IPS-NIHi11 (cell line): ENCODE measurements at places on chromosomes 5 and 9.

DNA sequence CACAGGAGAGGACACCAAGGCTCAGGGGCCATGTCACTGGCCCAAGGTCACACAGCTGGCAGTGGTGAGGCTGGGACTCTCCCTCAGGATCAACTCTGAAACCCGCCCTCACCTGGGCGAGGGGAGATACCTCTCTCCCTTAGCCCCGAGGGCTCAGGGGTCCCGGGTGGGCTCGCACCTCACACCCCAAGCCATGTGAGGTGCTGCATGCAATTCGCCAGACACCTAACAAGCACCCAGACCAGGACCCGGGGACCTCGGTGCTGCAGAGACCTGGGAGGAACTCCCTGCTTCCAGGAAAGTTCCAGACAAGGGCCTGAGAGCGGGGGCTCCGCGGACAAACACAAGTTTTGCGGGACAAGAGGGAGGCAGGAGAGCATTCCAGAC lies 19.3 kb downstream of the BRD3 start:
- peak; percentile 8 for DNase-seq

GRCh38 chr5:127550652-127551409 lies 33.4 kb downstream of the PRRC1 start:
- no peak for DNase-seq

- DNase-seq, result peak; percentile 10
These were observed 1336.1 kb upstream of the CDH9 start for GRCh38 chr5:28374492-28374967.

DNA sequence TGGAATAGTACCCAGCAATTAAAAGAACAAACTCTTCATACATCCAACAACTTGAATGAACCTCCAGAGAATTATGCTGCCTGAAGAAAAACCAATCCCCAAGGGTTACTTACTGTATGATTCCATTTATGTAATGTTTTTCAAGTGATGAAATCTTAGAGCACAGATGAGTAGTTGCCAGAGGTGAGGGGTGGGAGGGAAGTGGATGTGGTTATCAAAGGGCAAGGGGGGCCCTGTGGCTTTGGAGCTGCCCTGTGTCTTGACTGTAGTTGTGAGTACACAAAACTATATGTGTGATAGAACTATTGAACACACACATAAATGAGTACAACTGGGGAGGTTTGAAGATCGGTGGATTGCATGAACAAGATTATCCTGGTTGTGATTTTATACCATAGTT lies 115.8 kb upstream of the SLC25A48 start:
- DNase-seq, result no peak

GRCh38 chr5:151738125-151738848 lies 20.1 kb downstream of the ATOX1 start:
- DNase-seq, result no peak

DNA sequence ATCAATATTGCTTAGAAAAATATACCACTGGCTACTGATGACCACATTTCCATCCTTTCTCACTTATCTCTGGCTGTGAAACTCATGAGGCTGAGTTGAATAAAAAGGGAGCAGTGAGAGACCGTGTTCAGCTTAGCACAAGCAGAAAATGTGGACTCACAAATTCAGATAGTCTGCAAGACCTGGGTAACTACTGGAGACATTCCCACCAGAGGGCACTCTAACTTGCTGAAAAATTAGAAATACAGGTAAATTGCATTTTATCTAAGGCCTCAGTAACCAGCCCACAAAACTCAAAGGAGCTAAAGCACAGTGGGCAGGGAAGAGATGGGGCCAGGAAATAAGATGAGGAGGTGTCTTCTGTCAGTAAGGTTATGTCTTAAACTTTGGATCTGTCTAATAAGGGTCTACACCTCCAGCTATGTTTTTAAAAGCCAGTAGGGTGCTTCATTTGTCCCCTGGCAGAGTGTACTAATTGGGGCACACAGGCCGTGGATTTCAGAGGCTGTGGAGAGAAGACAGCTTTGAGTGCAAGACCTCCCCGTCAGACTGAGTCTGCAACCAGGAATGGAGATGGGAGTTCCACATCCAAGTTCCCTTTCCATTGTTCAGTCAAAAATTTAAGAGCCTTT lies 8.7 kb upstream of the NDUFB6 start:
- peak; percentile 45 for DNase-seq

GRCh38 chr5:131649161-131649560 lies 14.1 kb upstream of the RAPGEF6 start:
- DNase-seq, result no peak

DNA sequence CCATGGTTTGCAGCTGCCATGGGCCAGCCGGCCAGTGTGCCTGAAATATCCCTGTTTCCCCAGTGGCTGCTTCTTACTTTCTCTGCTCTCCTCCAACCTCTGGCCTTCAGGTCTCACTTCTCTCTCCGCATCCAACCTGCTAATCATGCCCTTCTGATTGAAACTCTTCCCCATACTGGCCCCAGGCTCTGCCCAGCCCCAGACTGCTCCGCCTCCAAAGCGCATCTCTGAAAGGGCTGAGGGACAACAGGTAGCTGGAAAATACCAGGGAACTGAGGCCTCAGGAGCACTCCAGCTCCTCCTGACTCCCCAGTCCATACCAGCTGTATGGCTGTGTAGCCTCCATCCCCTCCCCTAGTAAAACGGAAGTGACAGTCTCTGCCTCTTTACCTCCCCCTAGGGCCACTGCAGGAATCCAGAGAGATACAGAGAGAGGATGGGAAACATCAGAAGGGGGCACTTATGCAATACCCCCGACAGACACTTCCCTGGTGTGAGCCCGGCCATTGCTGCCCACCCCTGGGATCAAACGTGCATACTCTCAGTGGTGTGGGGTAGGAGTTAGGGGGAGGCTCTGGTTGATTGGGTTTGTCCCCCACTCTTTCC lies 34.2 kb downstream of the PAX5 start:
- DNase-seq, result peak; percentile 49

DNA sequence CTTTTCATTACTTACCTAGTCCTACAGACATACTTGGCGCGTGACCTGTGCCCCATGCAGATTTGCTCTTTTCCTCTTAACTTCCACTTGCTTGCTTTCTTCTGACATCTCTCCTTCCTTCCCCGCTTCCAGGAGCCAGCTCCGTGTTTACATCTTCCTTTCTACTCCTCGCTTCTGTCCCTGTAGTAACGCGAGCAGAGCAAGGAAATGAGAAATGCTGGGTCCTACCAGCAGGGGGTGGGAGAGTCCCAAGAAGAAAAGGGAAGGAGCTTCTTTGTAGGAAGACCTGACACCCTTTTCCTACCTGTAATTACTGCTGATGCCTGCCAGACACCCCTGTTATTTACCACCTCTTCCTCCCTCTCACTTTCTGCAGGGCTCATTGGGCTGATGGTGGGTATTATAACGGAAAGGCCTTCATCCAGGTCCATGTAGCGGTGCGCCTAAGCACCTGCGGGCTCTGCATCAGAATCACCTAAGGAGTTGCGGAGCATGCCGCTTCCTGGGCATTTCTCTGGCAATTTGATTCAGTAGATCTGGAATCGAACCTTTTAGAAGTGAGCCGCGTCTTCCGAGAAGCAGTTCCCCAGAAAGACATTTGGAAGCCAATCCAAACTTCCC lies 1260.8 kb upstream of the WWC1 start:
- peak; percentile 55 for DNase-seq

DNA sequence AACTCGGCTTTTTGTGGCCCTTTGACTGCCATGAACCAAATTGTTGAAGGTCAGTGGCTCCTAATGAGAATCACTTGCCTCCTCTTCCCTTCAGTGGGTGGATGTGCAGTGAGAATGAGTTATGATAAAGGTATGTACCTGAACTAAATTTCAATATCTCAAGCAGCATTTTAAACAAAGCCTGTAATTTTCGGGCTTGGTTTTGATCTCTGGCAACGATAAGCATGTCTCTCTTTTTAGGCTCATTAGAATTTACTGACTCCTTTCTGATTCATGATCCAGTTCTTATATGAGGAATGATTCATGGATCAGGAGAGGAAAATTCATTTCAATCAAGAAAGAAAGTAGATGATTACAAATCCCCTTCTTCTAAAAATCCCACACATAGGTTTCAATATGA lies 305.5 kb downstream of the ARRDC3 start:
- no peak for DNase-seq

DNA sequence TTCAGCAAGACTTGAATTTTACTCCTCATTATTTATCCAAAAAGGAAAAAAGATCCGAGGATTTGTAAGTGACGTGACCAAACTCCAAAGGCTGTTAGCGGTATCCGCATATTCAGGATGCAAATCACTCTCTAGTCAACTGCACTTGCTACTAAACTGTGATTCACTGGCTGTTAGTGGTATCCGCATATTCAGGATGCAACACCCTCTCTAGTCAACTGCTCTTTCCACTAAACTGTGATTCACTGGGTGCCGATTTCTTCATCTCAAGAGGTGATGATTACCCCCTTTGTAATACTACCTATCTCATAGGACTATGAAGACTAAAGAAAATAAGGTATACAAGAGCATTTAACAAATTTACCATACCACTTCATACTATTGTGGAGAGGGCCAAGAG lies 5.7 kb downstream of the MAPKAP1 start:
- DNase-seq, result peak; percentile 30

DNA sequence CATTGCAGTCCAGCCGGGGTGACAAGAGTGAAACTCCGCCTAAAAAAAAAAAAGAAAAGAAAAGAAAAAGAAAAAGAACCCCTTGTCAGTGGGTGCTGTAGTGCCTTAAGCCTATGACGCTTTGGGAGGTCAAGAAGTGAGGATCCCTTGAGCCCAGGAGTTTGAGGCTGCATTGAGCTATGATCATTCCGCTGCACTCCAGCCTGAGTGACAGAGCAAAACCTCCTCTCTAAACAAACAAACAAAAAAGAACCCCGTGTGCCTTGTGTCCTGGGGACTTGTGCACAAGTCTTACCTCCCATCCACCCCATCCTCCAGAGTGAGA lies 33.5 kb upstream of the STXBP1 start:
- no peak for DNase-seq

- no peak for DNase-seq
These were observed 40.2 kb upstream of the OR13F1 start for GRCh38 chr9:104463864-104464263.

DNA sequence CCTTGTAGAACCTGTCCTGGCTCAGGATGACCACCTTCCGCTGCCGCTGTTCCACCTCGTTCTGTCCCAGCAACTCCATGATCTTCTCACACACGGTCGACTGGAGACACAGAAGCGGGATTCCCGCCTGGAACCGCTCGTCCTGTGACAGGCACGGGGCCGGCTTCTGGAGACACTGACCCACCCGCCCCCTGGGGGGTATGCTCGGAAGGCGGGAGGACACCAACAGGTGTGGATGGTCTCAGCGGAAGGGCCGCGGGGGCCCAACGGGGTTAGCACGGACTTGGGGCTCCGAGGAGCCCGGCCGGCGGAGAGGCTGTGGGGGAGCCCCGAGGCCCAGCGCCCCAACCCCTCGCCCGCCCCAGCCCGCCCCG lies 530 bp downstream of the UCK1 start:
- DNase-seq, result peak; percentile 82

DNA sequence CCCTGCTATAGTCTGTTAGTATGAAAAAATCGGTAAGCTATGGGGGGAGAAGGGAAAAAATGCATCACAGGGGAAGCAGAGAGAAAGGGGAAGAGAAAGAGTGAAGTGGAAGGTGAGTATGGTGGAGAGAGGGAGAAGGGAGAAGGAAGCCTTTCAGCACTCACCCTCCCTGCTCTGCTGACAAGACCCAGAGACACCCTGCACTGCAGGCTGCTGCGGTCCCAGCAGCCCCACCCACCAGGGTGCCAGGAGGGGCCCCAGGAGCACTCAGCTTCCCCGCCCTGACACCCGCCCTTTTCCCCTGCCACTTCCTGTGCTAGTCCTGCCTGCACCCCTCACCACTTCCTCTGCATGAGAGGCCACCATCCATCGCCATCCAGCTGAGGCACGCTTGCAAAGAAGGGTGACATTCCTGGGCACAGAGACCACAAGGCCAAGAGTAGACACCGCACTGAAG lies 12.7 kb downstream of the STK10 start:
- DNase-seq, result no peak

DNA sequence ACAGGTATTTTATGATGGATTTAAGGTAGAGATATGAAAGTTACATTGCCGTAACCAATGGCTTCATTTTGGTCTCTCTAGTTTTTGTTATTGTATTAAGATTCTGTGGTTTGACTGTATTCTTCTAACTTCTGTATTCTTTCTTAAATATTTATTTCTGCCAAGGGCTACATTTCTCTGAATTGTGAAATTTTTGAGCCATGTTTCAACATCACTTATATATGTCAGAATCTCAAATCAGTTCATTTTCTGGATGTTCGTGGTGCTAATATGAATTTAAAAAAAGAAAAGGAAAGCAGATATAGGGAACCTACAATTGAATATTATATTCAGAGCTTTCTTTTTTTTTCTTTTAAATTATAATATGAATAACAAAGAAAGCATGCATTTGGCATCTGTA lies 142.7 kb downstream of the ANXA1 start:
- DNase-seq, result no peak

DNA sequence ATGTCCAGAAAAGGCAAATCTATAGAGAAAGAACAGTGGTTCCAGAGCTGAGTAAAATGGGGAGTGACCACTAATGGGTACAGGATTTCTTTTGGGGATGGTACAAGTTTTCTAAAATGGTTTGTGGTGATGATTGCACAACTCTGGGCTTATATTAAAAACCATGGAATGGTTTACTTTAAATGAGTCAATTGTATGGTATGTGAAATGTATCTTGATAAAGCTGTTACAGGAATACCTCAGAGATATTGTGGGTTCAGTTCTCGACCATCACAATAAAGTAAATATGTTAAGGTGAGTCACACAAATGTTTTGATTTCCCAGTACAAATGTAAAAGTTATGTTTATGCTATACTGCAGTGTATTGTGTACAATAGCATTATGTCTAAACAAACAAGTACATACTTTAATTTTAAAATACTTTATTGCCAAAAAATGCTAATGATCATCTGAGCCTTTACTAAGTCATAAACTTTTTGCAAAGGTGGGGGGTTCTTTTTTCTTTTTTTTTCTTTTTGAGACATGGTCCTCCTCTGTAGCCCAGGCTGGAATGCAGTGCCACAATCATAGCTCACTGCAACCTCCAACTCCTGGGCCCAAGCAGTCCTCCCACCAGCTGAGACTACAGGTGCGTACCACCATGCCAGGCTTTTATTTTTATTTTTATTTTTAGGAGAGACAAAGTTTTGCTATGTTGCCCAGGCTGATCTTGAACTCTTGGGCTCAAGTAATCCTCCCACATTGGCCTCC lies 65.9 kb downstream of the SHOC1 start:
- DNase-seq, result no peak

DNA sequence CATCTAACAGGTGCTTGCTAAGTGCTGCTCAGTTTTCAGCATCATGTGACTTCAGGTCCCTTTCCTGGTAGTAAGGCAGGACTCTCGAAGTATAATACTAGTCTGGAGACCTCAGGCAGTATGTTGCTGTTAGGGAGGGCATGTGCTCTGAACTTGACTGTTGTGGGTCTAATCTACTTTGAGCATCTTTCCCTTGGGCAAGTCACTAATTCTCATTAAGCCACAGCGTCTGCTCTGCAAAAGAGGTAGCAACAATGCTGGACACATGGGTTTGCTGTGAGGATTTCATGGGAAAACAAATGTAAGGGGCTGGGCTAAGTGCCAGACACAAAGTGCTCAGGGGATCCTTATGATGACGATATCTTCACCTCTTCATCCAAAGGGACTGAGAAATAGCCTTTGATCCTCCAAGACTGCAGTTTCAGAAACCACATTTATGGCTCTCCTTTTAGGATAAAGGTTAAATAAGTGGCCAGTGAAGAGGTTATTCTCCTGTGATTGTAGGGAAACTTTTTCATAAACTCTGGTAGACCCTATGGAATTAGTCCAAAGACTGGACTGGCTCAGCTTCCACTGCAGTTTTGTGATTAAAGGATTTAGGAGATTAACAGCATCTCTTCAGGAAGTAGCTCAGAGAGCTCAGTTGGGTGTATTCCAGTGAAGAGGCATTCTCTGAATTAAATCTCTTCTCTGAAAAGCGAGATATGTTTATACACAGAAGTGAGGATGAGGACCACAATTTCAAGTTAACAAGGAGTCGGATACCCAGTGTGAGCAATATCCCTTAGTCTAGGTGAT lies 216.6 kb downstream of the SGCD start:
- DNase-seq, result no peak
